ENCODE measurements at places on chromosomes 5 and 9.

GRCh38 chr9:116165912-116166311, 12.3 kb downstream of the PAPPA start:
- no peak for DNase-seq

GRCh38 chr5:173973616-173973969, 15.4 kb upstream of the C5orf47 start:
- DNase-seq, result no peak

- no peak for DNase-seq
Observed at GRCh38 chr9:101737705-101738565, 512 bp downstream of the GRIN3A start.

DNA sequence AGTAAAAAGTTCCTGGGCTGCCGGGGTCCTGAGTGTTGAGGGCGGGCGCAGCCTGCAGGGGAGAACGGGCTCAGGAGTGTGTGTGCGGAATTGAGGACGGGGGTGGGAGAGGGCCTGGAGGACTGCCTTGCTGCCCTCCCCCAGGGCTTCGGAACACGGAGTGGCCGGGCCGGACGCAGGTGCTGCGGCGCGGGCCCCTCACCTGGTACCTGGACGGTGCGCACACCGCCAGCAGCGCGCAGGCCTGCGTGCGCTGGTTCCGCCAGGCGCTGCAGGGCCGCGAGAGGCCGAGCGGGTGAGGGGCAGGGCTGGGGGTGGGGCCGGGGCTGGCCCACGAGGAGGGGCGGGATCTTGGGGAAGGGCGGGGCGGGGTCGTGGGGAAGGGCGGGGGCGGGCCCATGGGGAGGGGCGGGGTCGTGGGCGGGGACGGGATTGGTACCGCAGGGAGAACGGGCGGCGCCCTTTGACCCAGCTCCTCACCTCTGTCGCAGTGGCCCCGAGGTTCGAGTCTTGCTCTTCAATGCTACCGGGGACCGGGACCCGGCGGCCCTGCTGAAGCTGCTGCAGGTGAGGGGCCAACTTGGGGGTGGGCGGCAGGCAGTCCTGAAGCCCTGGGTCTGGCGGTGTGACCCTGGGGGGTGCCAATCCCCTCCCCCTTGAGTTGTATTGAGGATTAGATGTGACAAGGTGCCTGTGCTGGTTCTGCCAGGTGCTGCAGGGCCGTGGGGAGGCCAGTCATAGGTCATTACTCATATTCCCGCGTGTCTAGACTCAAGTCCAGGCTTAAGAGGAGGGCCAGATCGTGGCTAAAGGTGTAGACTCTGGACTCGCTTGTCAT, 7.1 kb downstream of the FPGS start:
- no peak for DNase-seq

- no peak for DNase-seq
Observed at GRCh38 chr5:113235884-113236283, 198.9 kb downstream of the TSSK1B start.

DNA sequence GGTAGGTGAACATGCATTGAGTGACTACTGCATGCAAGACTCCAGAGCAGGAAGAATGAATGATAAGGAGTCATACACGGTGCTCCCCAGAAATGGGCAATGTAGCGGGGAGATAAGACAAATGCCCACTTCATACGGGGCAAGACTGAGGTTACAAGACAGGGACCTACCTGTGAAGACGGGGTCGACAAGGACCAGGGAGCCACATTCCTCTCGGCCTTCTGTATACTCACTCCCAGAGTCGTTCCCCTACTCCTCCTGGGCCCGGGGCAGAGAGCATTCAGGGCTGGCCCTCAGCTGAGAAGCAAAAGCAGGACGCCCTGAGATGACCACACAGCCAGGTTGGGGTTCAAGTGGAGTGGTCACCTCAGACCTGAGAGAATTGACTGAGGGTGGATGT, 26.7 kb downstream of the PITX1 start:
- no peak for DNase-seq

- DNase-seq, result no peak
Observed at GRCh38 chr5:172723508-172723907, 47.5 kb downstream of the DUSP1 start.

GRCh38 chr5:158619083-158619788, 480.5 kb downstream of the EBF1 start:
- DNase-seq, result no peak

DNA sequence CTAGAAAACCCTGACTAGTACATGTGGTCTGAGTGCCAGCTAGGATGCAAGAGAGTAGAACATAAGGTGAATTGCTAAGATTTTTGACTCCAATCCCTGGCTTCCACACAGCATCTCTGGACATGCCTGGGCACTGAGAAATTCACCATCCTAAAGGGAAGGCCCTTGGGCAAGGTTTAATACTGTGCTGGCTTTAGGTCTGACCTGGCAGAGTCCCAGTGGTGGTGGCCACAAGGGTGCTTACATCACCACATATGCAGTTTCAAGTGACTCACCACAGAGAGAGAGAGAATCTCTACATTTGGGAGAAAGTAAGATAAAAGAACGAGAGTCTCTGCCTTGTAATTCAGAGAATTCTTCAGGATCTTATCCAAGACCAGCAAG, 661.6 kb upstream of the C9orf72 start:
- DNase-seq, result no peak

DNA sequence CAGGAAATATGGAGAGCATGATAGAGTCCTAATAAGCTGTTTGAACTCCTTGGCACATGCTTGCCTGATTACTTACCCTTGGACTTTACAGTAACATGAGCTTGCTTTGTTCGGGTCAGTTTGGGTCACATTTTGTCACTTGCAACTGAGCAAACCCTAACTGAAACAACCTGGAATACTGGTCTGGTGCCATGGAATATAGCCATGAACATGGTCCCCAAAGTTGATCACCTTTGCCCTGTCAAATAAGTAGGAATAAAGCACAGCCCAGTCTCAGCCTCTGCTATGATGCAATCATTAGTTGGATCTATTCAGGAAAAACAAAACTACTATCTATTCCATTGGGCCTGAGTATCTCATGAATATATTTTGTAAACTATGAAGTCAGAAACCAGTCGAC, 18.2 kb downstream of the CDO1 start:
- DNase-seq, result no peak

DNA sequence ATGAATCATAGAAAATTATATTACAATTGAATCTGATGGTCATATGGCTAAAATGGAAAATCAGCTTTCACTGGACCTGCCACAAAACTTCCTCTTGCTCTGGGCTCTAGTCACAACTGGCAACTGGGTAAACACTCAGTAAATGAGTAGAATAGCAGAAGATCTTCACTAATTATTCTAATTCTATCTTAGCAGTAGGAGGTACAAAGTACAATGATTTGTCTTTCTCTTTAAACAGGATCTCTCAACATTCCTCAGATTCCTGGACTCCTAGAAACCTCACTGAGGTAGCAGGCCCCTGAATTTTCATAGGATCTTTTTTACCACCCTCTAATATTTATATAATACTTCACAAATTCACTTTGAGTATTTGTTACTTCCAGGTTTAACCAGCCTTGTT, 239.9 kb upstream of the SMARCA2 start:
- DNase-seq, result no peak

- no peak for DNase-seq
Observed at GRCh38 chr9:135332979-135333748, 146.4 kb upstream of the PPP1R26 start.

- no peak for DNase-seq
Observed at GRCh38 chr5:172199446-172199845, 5.5 kb downstream of the EFCAB9 start.

DNA sequence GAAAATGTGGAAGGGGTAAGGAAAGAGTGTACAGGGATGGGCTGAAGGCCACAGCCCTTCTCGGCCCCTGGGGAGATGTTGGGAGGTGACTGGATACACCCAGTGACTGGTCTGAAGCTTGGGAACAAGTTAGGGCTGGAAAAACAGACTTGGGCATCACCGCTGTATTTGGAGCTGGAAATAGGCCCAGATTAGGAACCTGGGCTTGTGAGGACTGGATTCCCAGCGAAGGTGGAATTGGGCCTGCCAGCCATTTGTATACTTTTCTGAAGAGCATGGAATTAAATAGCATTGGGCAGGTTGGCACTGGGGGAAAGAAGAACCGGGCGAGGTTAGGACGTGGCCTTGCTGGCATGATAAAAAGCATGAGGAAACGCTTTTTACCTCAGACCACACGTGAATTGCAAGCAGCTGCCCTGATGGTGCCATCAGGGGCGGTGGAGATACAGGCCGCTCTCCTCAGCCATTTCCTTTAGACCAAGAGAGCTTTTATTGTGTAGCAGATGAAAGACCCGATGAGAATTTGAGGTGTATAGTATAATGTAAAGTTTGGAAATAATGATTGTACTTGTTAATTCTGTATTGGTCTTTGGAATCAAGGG, 37.8 kb downstream of the OTULIN start:
- DNase-seq, result no peak

- no peak for DNase-seq
Observed at GRCh38 chr9:125904155-125904851, 157.1 kb downstream of the PBX3 start.

Data from stimulated activated CD4-positive, alpha-beta T cell treated with anti-CD3 and anti-CD28 coated beads, Interleukin-15, amount 100 ng/mL, for 1 hour (primary cell).